ENCODE measurements at places on chromosomes 16 and 17.
A peak's percentile ranks its signal among the peaks of the same experiment; 100 is the strongest.

GRCh38 chr16:7013990-7014389 is 318.7 kb upstream of the RBFOX1 start:
- no peak for DNase-seq

- DNase-seq = no peak
Observed at GRCh38 chr16:80084614-80085013, 456.2 kb upstream of the DYNLRB2 start.

DNA sequence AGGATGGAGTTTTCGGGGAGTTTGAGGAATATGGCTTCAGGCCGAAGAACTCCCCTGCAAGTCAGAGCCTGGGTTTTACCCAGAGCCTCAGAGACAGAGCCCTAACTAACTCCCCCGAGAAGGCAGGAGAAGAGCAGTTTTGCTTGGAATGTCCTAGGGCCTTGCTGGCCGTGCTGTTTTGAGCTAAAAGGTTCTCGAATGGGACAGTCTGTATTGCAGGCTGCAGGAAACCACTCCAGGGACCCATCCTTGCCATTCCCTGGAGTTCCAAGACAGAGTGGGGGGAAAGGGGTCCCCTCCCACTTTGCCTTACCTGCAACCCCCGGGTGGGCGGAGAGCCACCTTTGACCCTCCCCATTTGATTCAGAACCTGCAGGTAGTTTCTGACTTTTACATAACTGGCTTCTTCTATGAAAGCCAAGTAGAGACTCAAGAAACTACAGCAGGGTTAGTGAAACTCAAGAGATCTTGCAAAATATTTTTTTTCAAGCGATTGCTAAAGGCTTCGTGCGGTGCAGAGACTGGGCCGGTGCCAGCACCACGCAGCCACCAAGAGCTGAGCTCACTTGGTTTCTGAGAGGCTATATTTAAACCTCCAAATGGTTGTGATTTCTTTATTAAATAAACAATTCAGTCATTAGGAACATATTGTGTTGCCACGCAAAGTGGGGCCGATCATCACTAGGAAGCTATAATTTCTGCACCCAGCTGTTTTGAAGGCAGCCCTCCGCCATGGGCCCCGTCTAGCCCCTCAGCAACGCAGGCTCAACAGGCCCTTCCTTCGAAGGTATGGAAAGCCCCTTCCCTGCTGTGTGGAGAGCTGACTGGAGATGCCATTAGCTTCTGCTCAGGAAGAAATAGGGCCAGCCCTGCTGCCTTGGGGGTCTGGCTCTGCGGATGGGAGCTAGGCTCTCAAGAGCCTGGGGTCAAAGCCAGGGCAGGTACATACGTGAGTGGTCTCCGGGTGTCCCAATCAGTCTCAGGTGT is 223.0 kb downstream of the NTN1 start:
- peak; percentile 57 for DNase-seq

DNA sequence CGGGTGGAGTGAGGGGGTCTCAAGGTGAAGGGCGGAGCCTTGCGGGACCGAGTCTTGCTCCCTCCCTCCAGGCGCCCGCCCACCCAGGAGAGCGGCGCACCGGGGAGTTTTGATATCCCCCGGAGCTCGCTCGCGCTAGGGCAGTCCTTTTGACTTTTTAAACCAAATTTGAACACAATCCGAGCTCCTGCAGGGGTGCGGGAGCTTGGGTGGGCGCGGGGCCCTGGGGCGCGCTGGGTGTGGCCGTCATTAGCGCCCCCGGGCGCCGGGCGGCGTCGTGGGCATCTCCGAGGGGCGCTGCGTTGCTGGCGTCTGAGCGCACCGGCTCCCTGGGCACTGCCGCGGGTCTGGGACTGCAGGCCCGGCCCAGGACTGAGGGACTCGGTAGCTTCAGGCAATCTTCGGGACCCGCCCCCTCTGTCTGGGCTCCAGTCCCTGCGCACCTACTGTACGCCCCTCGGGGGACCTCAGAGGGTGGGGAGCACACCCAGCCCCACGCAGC is 10.9 kb downstream of the MAF start:
- no peak for DNase-seq

DNA sequence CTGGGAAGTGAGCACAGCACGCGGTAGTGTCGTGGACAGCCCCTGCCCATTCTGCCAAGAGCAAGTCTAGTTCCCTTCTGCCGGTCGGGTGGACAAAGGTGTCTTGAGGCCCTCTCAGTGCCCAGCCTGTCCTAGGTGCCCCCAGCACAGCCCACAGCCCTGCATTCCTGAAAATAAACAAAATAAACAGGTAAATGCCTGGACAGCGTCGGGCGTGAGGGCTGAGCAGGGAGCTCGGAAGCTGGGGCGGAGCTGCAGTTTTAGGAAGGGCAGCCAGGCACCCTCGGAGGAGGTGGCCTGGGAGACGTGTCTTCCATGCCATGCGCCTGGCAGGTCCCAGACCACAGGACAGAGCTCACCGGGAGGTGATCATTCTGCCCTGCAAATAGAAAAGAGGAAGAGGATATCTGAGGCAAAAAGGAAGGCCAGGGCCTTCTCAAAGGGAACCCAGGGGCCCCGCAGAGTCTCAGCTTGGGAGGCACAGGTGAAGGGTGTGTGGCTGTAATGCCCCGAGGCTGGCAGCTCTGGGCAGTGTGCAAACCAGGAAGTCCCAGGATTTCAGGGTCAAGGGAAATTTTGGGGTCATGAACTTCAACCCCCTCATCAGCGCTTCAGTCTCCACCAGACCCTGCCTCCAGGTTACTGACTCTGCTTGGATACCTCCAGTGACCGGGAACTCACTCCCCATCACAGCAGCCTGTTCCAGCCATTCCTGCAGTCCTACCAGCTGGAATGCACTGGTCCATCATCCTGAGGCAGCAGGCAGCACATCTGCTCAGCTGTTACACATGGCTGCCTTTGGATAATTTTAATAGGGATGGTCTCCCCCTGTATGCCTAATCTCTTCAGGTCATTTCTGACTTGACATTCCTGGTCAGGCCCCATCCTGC is 1.7 kb downstream of the ZNF469 start:
- no peak for DNase-seq

- no peak for DNase-seq
Observed at GRCh38 chr16:49548325-49548970, 174.8 kb downstream of the C16orf78 start.

- no peak for DNase-seq
Observed at GRCh38 chr17:68101987-68102314, 66.4 kb downstream of the KPNA2 start.

- no peak for DNase-seq
Observed at GRCh38 chr16:57993897-57994296, 6.6 kb downstream of the ZNF319 start.

GRCh38 chr17:48093341-48094045 is 7.8 kb downstream of the CBX1 start:
- DNase-seq = no peak

DNA sequence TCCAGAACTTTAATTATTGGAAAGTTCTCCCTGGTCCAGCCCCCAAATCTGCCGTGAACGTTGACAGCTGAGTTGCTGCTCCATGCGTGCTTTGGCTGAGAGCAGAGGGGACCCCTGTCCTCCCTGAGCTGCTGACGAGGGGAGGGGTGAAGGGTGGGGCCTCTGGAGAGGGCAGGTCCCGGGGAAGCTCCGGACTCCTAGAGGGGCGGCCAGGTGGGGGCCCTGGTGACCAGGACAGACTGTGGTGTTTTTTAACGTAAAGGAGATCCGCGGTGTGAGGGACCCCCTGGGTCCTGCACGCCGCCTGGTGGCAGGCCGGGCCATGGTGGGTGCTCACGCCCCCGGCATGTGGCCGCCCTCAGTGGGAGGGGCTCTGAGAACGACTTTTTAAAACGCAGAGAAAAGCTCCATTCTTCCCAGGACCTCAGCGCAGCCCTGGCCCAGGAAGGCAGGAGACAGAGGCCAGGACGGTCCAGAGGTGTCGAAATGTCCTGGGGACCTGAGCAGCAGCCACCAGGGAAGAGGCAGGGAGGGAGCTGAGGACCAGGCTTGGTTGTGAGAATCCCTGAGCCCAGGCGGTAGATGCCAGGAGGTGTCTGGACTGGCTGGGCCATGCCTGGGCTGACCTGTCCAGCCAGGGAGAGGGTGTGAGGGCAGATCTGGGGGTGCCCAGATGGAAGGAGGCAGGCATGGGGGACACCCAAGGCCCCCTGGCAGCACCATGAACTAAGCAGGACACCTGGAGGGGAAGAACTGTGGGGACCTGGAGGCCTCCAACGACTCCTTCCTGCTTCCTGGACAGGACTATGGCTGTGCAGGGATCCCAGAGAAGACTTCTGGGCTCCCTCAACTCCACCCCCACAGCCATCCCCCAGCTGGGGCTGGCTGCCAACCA is at the start of gene MC1R:
TSS of gene MC1R (plus strand) at position 410 of the 895 bp plus-strand sequence. CDS start at position 807, 397 bp downstream.
- DNase-seq = no peak

DNA sequence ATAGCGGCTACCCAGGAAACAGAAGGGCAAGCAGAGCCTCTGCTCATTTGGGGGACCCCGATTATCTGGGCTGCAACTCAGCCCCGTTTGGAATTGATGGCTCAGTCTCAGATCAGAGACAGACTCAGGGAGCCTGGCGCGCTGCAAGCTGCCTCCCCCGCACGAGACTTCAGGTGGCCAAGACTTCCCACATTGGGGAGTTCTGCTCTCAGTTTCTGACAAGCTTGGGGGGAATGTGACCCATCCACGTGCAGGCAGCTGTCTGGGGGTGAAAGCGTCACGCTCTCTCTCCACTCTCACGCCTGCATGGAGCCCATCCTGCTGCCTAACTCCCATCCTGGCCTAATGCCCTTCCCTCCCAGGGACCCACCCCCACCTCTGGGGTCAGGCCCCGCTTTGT is 157.6 kb upstream of the GSE1 start:
- no peak for DNase-seq

GRCh38 chr17:76506408-76507345 is 5.5 kb upstream of the RHBDF2 start:
- DNase-seq = no peak

DNA sequence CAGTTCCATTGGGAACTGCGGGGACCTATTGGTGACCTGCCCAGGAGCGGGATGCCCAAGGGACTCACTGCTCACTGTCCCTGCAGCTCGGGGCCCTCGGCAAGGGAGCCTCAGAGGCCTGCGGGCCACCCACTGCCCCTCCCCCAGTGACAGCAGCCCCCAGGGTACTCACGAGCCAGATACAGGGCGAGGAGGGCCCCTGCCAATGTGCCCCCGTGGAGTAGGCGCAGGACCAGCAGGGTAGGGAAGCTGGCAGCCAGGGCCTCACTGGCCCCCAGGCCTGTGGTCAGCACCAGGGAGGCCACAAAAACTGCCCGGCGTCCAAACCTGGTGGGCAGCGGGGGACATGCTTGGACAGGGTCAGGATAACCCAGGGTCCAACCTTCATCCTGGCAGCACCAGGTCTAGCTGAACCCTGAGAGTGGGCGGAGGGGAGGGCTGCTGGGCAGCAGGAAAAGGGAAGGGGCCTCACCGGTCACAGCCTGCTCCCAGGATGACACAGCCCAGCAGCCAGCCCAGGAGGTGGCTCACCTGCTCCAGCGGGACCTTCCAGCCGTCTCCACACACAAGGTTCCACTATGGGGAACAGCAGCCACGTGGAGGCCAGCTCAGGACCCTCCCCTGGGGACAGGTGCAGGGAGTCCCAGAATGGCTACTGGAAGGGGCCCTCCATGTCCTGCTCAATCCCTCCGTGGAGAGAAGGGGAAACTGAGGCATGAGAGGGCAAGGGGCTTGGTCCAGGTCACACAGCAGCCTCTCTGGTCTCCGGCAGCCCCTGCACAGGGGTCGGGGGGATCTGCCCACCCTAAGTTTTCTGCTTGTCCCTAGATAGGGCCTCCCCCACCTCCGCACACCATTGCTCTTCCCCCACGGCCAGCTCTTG is 855 bp downstream of the SLC22A31 start:
- DNase-seq = no peak

- no peak for DNase-seq
Observed at GRCh38 chr17:45223539-45224528, 2.1 kb downstream of the FMNL1 start.

- DNase-seq = peak; percentile 91
Observed at GRCh38 chr17:1714427-1714979, 4.3 kb upstream of the TLCD2 start.

DNA sequence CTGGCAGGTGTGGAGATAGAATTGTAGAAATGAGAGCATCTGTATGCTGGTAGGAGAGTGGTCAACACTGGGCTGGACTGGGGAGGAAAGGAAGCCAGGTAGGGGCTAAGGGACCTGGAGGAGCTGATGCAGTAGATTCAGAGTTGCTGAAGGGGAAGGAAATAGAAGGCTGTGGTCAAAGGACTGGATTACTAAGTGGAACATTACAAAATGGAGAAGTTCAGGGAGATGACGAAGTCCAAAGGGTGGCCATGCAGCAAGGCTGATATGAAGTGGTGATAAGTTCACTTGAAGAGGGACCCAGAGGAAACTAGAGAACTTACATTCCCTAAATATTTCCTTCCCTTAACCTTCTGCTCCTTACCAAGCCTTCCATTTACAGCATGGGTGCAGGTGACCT is 8.6 kb upstream of the CCL2 start:
- DNase-seq = no peak

DNA sequence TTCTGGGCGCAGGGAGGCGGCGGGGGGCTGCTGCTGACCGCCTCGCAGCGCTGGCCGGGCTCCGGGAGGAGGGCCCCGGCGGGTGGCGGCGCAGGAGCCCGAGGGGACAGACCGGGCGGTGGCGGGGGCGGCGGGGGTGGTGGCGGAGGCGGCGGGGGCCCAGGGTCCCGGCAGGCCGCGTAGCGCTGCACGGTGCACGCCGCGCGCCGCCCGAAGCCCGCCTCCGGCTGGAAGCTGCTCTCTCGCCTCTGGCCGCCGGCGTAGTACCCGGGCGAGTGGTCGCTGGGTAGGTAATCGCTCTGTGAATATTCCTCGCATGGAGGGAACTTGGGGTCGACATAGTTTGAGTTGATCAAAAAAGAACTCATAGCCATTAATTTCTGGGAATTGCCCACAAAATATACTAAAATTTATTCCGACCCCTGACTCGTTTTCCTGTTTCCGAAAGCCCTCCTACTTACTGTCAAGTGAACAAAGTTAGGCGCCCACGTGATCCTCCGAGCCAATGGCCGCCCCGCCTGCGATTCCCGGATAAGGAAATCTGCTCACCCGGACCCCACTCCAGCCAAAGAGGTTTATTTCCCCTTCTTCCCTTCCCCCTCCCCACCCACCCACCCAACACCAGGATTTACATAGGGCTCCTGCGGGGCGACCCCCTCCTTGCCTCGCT is at the start of gene HOXB4:
TSS of gene HOXB4 (minus strand) at position 405 of the 670 bp plus-strand sequence. CDS start at position 374, 31 bp downstream.
- no peak for DNase-seq

- DNase-seq = no peak
Observed at GRCh38 chr16:63690961-63691360, 1430.9 kb downstream of the CDH11 start.

DNA sequence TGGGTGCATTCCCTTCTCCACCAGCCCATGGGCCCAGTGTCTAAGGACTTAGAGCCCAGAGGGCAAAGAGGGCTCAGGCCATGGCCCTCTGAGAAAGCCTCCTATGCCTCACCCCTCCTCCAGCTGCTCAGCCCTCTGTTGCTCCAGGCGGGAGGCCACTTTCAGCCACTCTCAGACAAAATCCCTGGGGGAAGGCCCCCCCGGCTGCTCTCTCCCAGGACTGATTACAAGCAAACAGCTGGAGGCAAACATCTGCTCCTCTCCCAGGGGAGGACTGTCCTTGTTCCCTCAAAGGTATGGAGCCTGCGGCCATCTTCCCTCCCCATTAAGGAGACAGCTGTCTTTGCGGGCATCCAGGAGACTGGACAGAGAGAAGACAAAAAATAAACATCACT is 54.9 kb upstream of the DLX4 start:
- DNase-seq = no peak

GRCh38 chr16:3957344-3957980 is 76.9 kb upstream of the CREBBP start:
- no peak for DNase-seq

- no peak for DNase-seq
Observed at GRCh38 chr16:4487955-4488498, 11.8 kb downstream of the HMOX2 start.
